ENCODE measurements at places on chromosomes 3 and 15. TPM values are rescaled to one million over a fixed set of nuclear protein-coding genes. Genes with fewer than 3 reads are reported as not detected.

Gene AGBL1
- polyA plus RNA-seq, result not detected

Gene MYL3
- polyA plus RNA-seq, result not detected

Gene TMCO5A
- polyA plus RNA-seq, result not detected

Gene GPR156
- 0.31 TPM for polyA plus RNA-seq

DNA sequence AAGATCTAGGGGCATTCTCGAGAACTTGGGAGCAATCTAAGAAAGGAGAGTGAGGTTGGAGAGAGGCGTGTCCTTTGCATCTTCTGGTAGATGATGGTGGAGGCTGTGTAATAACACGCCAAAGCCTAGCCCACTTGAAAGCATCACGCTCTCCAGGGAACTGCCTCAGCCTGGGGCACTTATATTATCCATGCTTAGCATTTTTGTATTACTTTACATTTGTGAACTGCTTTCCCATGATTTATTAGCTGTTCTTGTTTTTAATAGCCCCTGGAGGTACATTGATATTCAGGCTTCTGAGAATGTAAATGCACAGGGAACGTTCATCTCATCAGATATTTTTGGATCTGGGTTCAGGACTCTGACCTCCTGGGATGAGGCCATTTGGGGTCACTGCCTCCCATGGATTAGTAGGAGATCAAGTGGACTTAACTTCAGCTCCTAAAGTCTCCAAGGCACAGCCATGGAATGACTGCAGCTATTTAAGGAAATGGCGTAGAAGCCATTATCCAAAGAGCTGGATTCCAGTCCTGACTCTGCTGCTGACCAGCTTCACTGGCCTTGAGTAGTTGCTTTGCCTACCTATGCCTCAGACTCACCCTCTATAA lies 124.9 kb downstream of the LPP start:
- H3K4me3 ChIP-seq, result no peak overlapping the region
- H3K4me1 ChIP-seq, result peaks cover 24% of the 10 kb centered on the region
- H3K27me3 ChIP-seq, result no peaks in the 10 kb centered on the region
- no peak overlapping the region for H3K27ac ChIP-seq
- peaks cover 5% of the 10 kb centered on the region for H3K36me3 ChIP-seq

DNA sequence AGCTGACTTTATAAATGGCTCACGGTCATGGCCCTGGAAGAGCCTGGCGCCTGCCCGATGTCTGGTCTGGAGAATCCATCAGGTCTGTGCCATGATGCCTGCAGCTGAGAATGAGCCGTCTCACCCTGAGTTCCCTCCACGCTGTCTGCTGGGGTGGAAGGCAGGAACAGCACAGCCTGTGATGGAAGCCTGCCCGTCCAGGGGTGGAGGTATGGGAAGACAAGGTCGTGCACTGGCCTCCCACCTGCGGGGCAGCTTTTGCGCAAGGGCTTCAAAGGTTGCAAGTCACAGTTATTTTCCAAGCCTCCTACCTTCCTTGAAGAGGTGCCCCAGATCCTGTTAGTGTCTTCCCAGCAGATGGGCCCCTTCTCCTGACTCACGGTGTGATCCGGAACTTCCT lies 275.5 kb downstream of the FAM43A start:
- no peak overlapping the region for H3K27ac ChIP-seq
- H3K36me3 ChIP-seq, result no peaks in the 10 kb centered on the region
- no peaks in the 10 kb centered on the region for H3K4me1 ChIP-seq
- H3K27me3 ChIP-seq, result no peaks in the 10 kb centered on the region
- no peak for DNase-seq
- H3K4me3 ChIP-seq, result no peak overlapping the region

DNA sequence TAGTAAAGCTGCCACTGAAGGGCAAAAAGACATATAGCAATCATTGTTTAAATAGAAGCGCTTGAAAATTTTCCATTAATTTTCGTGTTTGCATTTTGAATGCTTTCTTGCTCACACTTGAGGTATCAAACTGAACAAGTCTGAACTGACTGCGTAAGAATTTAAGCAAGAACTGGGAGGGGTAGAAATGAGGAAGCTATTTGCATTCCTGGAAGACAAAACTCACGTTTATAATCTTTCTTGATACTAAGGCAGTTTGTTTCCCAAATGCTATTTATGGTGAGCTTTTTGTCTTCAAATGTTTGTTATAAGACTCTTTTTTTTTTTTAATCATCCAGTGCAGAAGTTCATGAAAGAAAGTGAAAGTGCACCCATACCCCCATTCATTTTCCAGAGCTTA lies 499.8 kb upstream of the TPRG1 start:
- no peak overlapping the region for H3K4me3 ChIP-seq
- no peak overlapping the region for H3K27ac ChIP-seq
- DNase-seq, result no peak
- H3K27me3 ChIP-seq, result no peaks in the 10 kb centered on the region

GRCh38 chr3:99366663-99367429 lies 271.5 kb upstream of the COL8A1 start:
- no peaks in the 10 kb centered on the region for H3K4me1 ChIP-seq
- no peak for DNase-seq
- H3K27me3 ChIP-seq, result no peaks in the 10 kb centered on the region
- no peak overlapping the region for H3K4me3 ChIP-seq
- H3K27ac ChIP-seq, result no peak overlapping the region

DNA sequence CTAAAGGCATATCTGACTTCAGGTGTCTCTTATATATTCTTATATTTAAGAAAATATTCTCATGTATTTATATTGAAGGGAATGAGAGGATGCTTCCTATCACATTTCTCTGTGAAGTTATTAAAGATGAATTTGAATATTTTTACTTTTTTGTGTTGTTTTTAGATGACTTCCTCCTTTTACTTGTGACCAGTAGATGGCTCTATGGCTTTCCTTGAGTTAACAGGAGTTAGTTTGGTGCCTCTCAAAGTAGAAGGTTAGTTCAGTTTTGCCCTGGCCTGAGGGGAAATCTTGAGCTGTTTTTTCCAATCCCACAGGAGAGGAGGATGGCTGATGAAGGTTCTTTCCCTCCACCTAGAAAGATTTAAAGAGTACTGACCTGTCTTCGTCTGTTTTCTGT lies 80.7 kb downstream of the SQOR start:
- peaks cover 3% of the 10 kb centered on the region for H3K4me1 ChIP-seq
- no peak for DNase-seq
- H3K4me3 ChIP-seq, result no peak overlapping the region
- H3K27me3 ChIP-seq, result no peaks in the 10 kb centered on the region
- H3K27ac ChIP-seq, result no peak overlapping the region

GRCh38 chr3:137121704-137122314 lies 164.0 kb downstream of the IL20RB start:
- no peaks in the 10 kb centered on the region for H3K36me3 ChIP-seq
- H3K4me1 ChIP-seq, result no peaks in the 10 kb centered on the region
- H3K4me3 ChIP-seq, result no peak overlapping the region
- no peaks in the 10 kb centered on the region for H3K27me3 ChIP-seq
- DNase-seq, result peak; percentile 33
- H3K27ac ChIP-seq, result no peak overlapping the region

DNA sequence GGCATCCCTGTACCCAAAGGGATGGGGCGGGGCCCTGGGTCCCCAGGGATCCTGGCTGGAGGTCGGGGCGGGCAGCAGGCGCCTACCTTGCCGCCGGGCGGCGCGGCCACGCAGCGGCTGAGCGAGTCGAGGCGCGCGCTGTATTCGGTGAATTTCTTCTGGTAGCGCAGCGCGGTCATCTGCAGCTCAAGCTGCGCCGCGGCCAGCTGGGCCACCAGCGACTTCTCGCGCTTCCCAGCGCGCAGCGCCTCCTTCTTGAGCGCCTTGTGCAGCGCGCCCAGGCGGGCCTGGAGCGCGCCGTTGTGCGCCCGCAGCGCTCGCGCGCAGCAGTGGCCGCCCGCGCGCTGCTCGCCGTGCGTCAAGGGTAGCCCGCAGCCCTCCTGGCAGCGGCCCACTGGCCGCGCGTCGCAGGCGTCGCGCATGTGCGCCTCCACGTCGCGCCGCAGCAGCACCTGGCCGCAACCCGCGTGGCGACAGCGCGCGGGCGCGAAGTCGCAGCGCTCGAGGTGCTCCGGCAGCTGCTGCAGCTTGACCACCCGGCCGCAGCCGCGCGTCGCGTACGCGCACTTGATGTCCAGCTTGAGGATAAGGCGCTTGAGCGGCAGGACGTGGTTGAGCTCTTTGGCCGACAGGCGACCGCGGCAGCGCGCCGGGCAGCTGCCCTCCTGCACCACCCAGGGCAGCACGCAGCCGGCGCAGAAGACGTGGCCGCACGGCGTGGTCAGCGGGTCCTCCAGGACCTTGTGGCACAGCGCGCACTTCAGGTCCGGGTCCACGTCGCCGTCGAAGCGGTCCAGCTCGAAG lies 522 bp downstream of the PDZRN3 start:
- H3K36me3 ChIP-seq, result no peaks in the 10 kb centered on the region
- H3K27ac ChIP-seq, result peak overlapping the region; percentile 74
- peak overlapping the region; percentile 87 for H3K4me3 ChIP-seq
- no peaks in the 10 kb centered on the region for H3K27me3 ChIP-seq
- no peaks in the 10 kb centered on the region for H3K4me1 ChIP-seq

DNA sequence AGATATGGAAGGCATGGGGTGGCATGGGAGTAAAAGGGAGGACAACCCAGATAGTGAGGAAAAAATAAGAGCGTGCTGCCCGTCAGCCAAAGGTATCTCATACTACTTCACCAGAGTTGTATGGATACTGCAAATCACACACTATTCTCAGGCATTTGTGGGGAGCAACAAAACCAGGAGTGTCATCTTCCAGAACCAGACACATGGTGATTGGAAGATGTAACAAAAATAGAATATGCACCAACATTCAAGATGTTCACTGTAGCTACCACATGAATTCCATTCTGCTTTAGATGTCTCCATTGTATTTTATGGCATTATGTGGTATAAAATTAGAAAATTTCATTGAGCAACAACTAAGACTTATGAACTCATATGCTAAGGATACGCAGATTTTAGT lies 34.9 kb downstream of the CD47 start:
- no peaks in the 10 kb centered on the region for H3K4me1 ChIP-seq
- H3K36me3 ChIP-seq, result peaks cover 26% of the 10 kb centered on the region
- no peaks in the 10 kb centered on the region for H3K27me3 ChIP-seq
- H3K4me3 ChIP-seq, result no peak overlapping the region
